HFFc6 (cell line): ENCODE measurements at places on chromosomes 7 and 10.

GRCh38 chr7:1401011-1401410, 58.3 kb downstream of the MICALL2 start:
- DNase-seq: no peak

- no peak for DNase-seq
Measured at GRCh38 chr7:156106107-156106426, 293.8 kb upstream of the SHH start.

GRCh38 chr7:18177129-18177814, 149.6 kb upstream of the PRPS1L1 start:
- no peak for DNase-seq

- no peak for DNase-seq
Measured at GRCh38 chr7:1041551-1042491, 2.5 kb upstream of the GPR146 start.

DNA sequence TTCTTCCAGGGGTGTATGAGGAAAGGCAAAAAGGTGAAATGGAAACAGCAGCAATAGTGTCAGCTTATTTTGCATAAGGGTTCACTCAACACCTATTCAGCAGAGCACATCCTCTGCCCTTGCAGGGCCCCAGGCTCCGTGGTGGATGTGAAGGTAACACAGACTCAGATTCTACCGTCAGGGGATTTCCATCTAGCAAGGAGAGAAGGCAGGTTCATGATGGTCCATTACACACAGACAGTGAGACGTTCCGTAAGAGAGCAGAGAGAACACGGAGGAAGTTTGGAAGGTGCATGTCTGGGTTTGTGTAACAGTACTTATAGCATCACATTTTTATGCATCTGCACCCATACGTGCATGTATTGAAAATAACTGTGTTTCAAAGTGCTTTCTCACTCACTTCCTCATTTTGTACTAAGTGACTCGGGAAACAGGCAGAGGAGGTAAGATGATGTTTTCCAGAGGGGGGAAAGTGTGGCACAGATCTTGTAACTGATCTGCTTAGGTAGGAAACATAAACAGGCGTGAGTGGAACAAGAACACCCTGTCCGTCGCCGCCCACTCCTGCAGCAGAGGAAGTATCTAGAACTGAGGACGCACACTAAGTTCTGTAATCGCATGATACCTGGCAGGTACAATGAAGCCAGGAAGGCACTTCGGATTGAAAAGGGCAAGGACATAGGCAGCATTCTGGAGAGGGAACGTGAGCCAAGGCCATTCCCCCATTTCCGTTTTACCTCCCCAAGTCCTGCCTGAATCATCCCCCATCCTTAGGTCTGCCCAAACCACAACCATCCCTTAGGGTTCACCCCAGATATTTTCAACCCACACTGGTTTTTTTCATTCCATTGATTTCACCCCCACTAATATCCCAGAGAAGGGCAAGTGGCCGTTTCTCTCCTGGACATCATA, 1.0 kb upstream of the ENO4 start:
- DNase-seq: peak; percentile 14

- peak; percentile 35 for DNase-seq
Measured at GRCh38 chr10:22606164-22606614, 108.2 kb downstream of the PIP4K2A start.

DNA sequence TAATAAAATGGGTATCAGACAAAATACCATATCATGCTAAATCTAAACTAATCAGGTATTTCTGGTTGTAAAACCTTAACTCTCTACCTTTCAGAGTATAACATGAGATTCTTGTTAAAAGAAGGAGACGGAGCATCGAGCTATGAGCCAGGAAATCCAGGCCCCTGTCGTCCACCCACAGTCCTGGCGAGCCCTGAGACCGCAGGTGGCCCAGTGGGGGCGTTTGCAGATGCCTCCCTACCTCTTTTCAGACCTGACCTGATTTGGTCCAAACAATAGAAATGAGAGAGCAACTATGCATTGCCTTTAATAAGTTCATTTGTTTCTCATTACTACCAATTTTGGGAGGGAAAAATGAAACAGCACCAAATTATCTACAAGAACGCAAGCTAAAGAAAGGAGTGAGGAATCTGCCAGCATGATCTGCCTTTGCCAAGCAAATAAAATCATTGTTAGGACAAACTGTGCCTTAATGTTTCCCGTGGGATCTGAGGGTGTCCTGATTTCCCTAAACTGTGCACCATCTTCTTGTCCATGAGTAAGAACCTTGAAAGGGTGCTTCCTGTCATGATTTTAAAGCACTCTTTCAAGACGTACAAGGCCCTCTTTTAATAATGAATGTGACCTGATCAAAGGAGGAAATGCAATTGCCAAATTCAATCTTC, 166.7 kb downstream of the TCERG1L start:
- DNase-seq: no peak

GRCh38 chr10:48454302-48455054, 148.0 kb downstream of the MAPK8 start:
- DNase-seq: no peak

- DNase-seq: no peak
Measured at GRCh38 chr7:13159003-13159402, 471.6 kb downstream of the ARL4A start.

GRCh38 chr10:88608780-88609179, 22.2 kb downstream of the LIPJ start:
- DNase-seq: no peak

DNA sequence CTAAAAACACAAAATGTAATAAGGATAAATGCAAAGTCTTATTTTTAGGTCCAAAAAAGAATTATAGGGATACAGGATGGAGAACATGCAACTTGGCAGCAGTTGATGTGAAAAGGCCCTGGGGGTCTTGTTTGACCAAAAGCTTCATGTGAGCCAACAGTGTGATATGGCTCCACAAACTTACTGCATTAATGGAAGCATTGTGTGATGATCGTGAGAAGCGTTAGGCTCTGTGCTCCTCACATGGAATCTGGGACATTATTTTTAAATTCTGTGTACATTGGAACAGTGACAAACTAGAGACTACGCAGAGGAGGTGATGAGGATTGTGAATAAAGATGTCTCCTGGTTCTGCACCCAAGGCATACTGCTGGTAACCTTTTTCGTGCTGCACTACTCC, 39.1 kb upstream of the CALD1 start:
- DNase-seq: no peak

- DNase-seq: no peak
Measured at GRCh38 chr7:155722118-155722517, 77.7 kb downstream of the RBM33 start.

GRCh38 chr10:4813023-4813422, 13.0 kb upstream of the AKR1E2 start:
- peak; percentile 82 for DNase-seq

- DNase-seq: no peak
Measured at GRCh38 chr7:108328174-108328651, 128.0 kb downstream of the NRCAM start.

DNA sequence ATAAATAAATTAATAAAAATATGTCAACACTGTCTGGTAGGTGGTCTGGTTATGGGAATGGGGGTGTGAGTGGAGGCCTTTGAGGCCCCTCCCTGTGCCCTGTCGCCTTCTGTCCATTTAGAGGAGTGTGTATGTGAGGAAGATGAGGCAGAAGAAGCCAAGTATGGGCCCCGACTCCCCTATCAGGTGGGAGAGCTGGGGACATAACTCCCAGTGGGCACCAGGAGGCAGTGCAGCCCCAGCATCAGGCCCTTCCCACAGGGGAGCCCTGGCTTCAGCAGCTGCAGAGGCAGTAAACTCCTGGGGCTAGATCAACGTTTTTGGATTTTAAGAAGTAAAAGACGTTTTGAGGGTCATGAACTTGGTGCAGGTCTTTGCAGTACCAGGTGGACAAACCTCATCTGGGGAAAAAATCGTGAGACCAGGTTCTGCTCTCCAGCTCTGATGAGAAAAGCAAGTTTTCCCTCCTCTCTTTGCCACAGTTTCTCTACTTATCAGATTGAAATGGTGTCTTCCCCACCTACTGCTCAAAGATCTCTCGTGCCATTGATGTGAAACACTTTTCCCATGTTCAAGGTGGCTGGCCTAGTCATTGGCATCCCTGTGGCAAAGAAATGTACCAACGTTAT, 167.8 kb upstream of the EEPD1 start:
- peak; percentile 55 for DNase-seq

DNA sequence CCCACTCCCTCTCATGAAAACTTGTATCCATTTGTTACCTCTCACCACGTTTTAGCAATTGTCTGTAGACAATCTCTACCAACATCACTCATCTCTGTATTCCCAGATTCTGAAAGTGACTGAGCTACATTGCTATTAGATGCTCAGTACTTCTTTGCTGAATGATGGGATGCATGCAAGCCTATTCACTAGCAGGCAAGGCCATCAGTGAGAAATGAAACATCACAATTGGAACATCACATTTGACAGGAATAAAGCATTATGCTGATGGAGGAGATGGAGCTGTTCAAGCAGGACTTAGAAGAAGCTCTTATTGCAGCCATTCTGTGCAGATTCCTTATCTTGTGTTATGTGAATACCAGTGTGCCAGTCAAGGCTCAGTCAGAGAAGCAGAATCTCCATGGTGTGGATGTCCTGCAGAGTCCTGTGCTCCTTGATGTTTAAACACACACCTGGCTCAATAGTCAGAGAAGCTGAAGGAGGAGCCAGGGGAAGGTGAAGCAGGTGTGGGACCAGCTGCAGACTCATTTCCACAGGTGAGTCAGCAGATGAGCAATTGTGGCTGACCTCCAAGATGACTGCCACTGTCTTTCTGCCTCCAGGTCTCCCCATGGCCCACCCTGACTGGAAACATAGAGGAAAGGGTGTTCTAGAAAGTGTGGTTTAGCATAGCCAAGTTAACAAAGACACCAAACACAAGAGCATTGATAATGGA, 965.5 kb downstream of the GRID1 start:
- no peak for DNase-seq

DNA sequence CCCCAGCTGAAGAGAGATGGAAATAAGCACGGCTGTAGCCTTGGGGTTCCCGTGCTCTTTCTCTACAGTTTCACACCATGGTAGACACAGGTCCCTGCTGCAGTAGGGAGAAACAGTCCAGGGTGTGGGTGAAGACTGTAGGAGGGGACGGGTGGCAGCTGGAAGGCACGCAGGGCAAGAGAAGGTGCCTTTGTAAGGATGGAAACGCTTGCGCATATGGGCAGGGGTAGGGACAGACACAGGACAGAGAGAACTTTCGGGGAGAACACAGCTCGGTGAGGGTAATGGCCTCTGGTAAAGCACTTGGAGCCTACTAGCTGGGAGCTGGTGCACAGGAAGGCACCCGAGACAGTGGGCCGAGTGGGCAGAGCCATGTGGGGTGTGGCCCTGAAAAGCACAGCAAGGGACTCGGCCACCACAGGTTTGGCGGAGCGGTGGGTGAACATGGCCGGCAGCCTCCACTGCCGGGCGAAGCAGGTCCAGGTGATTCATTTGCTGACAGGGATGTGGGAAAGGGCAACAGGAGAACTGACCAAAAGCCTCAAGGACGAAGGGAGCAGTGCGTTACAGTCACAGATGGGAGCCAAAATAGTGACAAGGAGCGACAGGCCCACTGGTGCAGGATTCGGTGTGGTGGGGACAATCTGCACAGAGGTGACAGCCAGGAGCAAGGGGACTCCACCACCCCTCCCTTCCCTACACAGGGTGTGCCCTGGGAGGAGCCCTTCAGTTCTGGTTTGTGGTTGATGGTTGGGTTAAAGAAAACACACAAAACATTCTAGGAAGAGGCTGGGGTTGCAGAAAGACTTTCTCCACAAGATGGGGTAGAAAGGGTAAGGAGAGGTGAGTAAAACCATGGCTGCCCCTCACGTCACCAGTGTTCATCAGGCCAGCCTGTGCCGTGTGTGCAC, 97.1 kb downstream of the VOPP1 start:
- no peak for DNase-seq

DNA sequence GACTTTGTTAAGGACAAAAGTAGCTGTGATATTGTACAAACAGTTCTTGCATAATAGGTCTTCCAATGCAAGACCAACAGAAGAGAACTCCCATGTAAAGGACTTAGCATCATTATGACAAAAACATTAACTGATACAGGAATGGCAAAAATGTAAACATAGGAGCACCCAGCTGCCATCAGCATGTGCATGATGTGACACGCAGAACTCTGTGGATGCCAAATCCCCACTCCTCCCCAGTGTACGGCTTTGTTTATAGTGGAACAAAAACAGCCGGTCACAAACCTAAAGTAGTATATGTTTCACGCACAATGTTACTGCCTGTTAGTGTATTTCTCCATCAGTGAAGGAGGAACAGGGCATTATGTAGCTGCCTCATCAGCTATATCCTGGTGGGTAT, 316.0 kb upstream of the AOAH start:
- DNase-seq: peak; percentile 0
